Activated naive CD4-positive, alpha-beta T cell treated with Interleukin-2 at 50 U/mL for 16 hours (primary cell): ENCODE measurements at places on chromosomes 7 and 10.

DNA sequence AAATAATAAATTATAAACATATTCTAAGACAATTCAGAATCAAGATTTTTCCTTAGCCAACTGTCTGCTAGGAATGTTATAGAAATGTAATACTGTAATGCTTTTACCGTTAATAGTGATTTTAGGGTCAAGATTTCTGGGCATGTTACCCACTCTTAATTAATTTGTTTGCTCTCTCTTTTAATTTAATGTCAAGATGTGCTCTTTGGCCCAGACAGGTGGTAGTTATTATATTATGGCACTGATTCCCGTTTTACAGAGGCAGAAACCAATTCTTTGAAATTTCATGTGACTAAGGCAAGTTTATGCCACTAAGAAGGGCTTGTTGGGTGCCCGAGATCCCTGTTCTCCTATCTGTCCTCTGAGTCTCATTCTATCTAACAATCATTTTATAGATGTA lies 959 bp upstream of the FAM107B start:
- DNase-seq = no peak

GRCh38 chr10:131742500-131742951 lies 158.3 kb upstream of the PPP2R2D start:
- no peak for DNase-seq

GRCh38 chr10:30420766-30421165 lies 13.2 kb upstream of the MAP3K8 start:
- no peak for DNase-seq

- no peak for DNase-seq
These were observed 2.4 kb downstream of the CD36 start for GRCh38 chr7:80640846-80641245.

GRCh38 chr10:116186273-116186672 lies 86.7 kb downstream of the GFRA1 start:
- no peak for DNase-seq

DNA sequence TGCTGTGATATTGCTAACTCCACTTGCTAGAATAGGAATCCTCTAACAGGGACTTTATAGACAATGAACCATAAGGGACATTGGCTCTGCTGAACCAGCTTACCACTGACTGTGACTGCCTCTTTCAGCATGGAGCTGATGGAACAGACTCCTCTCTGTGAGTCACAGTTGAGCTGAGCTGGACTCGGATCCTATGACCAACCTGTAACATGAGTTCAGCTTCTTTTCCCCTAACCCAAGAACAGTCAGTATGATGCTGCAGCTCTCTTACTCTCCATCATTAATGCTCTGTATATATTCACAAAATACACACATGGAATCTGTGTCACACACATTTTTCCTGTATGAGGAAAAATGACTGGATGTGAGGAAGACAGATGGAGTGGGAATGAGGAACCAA lies 177.9 kb upstream of the BET1 start:
- no peak for DNase-seq

DNA sequence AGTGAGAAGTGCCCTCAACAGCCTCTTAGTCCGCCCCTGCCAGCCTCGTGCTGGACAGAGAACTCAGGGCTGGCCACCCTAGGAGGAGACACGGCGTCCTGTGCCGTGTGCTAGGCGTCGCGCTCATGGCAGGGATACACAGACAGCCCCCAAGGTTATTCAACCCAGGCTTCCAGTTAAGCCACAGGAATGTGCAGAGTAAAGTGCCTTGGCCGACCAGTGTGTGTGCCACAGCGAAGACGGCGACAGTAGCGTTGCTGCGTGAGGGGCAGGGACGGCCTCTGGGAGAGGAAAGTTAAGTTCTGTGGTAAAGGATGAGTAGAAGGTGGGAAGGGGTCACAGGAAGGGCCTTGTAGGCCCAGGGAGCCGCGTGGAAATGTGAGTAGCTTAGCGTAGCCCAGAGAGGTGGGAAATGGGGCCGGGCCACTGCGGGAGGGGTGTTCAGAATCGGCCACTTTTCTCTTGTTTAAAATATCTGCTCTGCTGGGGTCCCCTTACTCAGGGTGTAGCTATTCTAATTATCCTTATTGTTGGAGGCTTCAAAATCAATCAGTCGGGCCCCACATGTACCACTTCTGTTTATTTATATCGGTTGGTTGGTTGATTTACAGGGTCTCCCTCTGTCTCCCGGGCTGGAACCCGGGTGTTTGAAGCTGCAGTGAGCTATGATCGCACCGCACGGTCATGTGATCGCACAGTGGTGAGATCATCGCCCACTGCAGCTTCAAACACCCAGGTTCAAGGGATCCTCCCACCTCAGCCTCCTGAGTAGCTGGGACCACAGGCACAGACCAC lies 24.5 kb downstream of the TMEM120A start:
- no peak for DNase-seq

- peak; percentile 45 for DNase-seq
These were observed 117.1 kb downstream of the DYNC2I1 start for GRCh38 chr7:158973440-158973839.

GRCh38 chr10:75410132-75411005 lies 8.8 kb upstream of the ZNF503 start:
- DNase-seq = no peak

GRCh38 chr10:130025326-130025725 lies 61.3 kb upstream of the EBF3 start:
- no peak for DNase-seq

- no peak for DNase-seq
These were observed 20.6 kb upstream of the CDCA7L start for GRCh38 chr7:21966271-21966670.

GRCh38 chr10:97687785-97688781 lies 1.0 kb upstream of the AVPI1 start:
- DNase-seq = no peak

DNA sequence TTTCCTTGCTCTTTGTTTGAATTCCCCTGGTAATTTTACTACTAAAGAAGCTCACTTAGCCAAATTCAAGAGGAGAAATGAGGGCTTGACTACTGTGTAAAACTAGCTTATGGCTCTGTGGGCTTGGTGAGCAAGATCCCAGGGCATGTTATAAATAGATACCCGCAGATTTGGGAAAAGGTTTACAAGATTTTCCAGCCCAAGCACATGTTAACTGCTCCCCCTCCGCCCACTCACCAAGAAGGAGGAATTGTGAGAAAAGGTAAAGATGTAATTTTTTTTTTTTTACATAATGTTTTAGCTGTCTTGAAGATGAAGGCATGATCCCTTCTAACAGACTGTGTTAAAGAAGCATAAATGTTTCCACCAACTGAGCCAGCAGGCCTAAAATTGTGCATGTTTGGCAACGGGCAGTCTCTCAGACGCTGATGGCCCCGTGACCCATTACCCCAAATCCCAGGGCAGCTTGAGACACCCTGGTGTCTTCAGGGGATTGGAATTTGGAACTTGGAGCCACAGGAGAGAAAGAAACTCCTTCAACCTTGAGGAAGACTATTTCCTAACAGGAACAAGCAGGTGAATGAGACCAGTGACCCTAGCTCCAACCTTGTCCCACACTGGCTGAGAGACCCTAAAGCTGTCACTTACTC lies 429.8 kb upstream of the CELF2 start:
- DNase-seq = no peak

- DNase-seq = no peak
These were observed 4.8 kb downstream of the ANKIB1 start for GRCh38 chr7:92250603-92251002.

DNA sequence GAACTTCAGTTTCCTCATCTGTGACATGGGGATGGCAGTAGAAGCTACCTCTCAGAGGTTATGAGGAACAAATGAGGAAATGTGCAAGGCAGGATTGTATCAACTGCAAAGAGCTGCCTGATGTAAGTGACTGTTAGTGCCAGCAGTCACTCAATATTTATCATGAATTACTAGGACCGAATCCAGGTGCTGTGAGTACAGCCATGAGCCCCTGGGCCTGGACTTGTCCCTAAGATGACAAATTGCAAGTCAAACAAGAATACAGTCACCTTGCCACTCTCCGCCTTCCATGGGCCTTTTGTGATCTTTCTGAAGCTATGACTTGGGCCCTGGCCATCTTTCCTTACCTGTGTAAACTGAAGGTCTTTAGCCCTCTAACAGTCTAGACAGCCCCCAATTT lies 27.7 kb upstream of the TLX1 start:
- DNase-seq = no peak

DNA sequence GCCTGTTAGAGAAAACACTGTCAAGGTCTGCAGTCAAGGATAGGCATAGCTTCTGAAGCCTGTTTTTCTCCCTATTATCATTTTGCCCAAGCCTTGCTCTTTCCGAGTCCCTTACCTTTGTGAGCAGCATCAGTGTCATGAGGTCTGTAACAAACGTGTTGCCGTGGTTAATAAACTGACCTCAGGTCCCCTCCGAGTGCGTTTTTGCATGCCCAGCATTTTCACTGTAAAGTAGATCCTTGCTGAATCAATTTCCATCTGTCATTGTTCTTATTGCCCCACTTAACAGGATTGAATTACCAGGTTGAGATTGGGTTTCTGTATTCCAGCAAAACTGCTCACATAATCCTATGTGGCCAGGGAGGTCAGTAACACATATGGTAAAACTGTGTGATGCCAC lies 110.3 kb downstream of the ZNF248 start:
- DNase-seq = no peak

GRCh38 chr7:347644-348479 lies 57.9 kb downstream of the FOXL3 start:
- no peak for DNase-seq
